ENCODE measurements at places on chromosomes 4 and X.

GRCh38 chr4:176290520-176290919, 21.5 kb upstream of the ASB5 start:
- DNase-seq, result no peak

GRCh38 chr4:176883108-176883550, 90.4 kb upstream of the VEGFC start:
- DNase-seq, result no peak

GRCh38 chr4:116847616-116848015, 237.8 kb downstream of the TRAM1L1 start:
- DNase-seq, result no peak

GRCh38 chrX:102712216-102712966, at the start of gene GPRASP2:
GPRASP2 (plus strand) TSS chrX:102712448; CDS start chrX:102714870, 2,422 bp downstream.
- DNase-seq, result no peak

DNA sequence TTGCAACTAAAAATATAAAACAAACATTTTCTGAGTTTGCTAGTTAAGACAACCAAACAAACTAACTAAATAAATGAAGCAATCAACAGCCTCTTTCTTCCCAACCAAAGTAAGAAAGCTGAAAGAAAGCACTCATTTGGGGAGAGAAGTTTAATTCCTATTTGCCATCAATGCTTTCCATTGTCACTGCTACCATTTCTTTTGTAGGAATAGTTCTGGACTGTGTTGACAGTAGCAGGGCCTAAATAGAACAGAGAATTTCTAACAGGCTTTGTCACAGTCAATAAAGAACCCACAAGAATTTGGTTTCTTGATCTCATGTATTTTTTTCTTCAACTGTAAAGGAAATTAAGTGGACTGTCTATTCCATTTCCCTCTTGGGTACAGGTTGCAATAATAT, 1886.4 kb upstream of the TENM3 start:
- DNase-seq, result no peak

GRCh38 chrX:139086246-139086645, 374.7 kb upstream of the FGF13 start:
- no peak for DNase-seq

DNA sequence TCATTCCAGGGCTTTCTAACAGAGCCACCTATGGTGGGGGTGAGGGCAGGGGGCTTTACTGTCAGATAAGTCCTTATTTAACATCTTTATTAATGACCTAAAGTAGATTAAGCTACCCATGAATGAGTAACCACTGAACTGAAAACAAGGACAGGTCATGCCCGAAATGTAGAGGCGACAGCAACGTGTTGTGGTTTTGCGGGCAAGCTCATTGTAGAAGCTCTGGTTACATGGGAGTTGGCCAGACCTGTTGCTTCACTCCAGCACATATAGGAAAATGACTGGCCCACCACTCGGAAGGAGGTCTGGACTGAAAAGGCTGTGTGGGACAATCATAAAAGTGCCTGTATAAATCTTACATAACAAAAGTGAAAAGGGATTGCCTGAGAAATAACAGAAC, 109.6 kb upstream of the NDP start:
- no peak for DNase-seq

DNA sequence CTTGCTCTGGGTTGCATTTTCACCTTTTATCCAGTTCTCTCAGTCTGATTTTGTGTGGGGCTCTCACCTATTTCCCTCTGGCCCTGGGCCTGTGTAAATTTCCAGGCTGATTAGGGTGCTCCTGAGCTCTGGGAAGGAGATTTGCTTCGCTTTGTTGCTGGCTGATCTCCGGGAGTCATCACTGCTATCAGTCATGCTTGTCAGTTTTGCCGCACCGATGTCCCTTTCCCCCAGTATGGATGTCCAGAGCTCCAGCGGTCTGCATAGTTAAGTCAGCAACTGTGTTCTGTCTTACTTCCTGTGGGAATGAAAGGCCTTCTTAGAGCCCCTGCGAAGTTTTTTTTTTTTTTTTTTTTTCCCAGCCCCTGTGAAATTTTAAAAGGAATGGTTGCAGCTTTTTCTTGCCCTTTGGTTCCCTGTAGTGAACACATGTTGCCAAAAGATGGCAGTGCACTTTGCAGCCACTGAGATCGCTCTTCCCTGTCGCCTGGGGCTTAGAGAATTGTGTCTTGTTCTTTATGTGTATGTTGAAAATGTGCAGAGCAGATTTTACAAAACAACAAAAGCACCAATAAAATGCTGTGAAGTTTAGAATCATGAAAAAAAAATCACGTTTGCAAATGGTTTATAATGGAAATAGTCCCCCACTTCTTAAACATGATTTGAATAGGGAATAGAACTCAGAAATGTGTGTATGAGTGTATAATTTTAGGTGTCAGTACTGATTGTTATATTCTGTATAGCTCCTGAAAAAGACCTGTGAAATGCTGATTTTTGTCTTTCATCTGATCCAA, 109.1 kb upstream of the SLC4A4 start:
- no peak for DNase-seq
